ENCODE measurements at places on chromosomes 5 and 9.
A peak's percentile ranks its signal among the peaks of the same experiment; 100 is the strongest.

DNA sequence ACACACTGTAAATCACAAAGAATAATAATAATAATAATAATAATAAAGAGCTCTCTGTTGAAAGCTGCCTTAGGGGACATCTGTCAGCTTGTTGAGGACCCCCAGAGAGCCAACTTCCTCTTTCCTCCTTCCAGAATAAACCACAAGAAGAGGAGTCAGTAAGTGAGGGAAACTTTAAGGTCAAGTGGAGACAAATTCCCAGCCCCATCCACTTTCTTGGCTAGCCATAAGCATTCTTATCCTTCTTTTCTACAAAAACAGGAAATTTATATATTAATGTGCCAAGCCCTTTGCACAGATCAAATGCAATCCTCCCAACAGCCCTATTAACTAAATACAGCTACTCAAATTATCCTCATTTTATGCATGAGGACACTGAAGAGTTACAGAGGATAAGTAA is 9.4 kb upstream of the C5orf58 start:
- DNase-seq, result peak; percentile 5

DNA sequence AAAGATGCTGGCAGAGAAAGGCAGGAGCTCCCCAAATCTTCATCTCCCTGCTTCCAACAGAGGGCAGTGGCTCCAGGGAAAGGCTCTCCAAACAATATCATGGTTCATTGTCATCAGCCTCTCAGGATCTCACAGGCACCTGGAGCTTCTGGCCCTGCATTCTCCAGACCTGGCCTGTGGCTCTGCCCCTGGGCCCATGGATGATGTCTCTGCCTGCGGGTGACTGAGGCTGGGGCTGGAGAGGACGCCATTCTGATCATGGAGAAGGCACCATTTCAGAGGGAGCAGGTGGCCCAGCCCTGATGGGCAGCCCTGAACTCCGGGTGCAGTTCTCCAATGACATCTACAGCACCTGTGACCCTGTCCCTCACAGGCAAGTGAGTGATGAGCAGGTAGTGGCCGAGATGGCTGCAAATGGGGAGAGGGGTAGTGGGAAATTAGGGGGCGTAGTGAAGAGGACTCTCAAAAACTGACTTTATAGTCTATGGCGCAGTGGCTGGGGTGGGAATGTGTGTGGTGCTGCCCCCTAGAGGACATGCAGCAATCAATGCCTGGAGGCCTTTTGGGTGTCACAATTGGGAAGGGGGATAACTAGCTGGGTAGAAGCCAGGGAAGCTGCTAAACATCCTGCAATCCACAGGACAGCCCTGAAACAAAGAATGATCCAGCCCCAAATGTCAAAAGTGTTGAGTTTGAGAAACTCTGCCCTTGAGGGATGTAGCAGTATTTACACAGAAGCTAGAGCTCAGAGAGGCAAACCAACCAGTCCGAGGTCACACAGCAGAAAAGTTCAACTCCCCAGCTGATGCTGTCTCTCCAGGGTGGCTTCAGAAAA is 3.2 kb downstream of the SH3PXD2B start:
- DNase-seq, result no peak

GRCh38 chr5:123434796-123435195 is 11.6 kb upstream of the CEP120 start:
- no peak for DNase-seq

DNA sequence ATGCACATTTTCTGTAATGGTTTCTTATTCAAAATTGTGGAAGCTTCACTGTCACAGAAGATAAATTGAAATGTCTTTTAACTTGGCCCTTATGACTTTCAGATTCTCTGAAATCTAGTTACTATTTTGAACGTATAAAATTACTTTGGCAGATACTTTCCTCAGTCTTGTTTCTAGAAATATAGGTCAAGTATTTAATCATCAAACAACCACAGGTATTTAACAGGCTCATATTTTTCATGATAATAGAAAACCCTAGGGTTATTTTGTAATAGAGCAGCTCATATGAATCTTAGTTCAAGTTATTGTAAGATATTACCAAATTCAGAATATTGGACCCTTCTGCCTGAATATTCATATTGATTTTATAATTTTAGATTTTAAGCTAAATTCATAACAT is 236.0 kb upstream of the CDH18 start:
- DNase-seq, result no peak

DNA sequence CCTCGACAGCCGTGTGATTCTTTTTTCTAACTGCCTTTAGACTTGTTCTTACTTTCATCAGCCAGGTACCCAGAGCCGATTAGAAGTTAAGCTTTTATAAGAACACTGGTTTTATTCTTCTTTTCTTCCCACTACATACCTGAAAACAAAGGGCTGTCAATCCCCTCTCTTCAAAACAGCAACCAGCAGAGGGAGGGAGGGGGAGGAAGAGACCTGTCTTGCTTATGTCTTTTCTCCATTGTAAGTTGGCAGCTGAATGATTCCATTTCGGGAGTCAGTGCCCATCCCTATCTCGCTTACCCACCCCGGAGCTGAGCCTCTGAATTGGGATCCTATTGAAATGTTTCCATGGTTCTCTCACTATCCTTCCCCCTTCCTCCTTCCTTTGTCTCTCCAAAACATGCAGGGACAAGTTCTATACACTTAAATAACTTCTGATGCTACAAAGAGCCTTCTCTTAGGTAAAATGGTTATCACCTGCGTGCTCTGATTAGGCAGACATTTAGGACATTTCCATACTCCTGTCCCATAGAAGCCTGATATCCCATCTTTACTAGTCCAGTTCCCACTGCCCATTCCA is 83.9 kb upstream of the WWC1 start:
- DNase-seq, result no peak

DNA sequence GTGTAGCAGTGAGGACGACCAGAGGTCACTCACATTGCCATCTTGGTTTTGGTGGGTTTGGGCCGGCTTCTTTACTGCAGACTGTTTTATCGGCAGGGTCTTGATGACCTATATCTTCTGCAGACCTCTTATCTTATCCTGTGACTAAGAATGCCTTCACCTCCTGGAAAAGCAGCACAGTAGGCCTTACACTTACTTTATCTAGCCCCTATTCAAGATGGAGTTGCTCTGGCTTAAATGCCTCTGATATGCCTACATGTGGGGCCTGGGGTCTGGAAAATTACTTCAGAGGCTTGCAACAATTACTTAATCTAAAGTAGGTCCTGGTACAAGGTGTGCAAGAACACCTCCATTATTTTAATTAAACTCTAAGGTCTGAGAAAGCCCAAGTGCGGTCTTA is 86.9 kb upstream of the IL12B start:
- DNase-seq, result no peak

- no peak for DNase-seq
Observed at GRCh38 chr5:113157886-113158285, 181.3 kb downstream of the DCP2 start.

GRCh38 chr9:88732128-88732527 is 197.2 kb downstream of the NXNL2 start:
- no peak for DNase-seq

- DNase-seq, result no peak
Observed at GRCh38 chr5:97009212-97009898, 73.5 kb downstream of the LNPEP start.

GRCh38 chr9:89388084-89388867 is 70.0 kb downstream of the SECISBP2 start:
- no peak for DNase-seq

DNA sequence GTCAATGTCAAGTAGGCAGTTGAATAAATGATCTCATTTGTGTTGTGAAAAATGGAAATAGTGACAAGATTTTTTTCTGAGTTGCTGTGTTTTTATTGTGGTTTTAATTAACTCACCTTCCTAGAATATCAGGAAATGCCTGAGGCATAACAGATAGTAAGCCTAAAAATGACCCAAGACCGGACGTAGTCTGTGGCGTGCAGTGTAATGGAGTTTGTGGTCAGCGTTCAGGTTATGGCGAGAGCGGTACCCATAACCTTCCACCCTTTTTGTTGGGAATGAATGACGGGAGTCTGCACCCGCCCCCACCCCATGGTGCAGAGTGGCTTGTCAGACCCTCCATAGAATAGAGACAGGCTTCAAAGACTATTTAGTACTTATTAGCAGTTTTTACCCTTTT is 119.3 kb downstream of the GALNT10 start:
- no peak for DNase-seq

GRCh38 chr9:91163444-91163772 is 198.3 kb downstream of the AUH start:
- DNase-seq, result no peak

DNA sequence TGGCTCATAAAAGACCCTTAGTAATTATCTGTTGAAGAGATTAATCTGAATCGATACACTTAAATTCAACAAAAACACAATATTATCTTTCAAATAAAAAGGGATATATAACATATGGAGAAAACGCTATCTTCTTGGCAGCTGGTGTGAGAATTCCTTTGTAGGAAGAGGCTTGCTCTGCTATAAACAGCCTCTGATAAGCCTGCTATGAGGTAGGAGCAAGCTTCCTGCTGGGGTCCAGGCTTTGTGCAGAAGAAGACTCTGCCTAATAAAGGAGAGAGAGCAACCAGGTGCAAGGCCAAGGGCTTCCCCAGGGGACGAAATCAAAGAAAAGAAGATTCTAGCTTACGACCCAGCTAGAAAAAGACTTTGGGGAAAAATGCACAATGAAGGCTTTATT is 43.3 kb upstream of the SSBP2 start:
- DNase-seq, result no peak

- no peak for DNase-seq
Observed at GRCh38 chr5:608429-609370, 3.4 kb upstream of the CEP72 start.

DNA sequence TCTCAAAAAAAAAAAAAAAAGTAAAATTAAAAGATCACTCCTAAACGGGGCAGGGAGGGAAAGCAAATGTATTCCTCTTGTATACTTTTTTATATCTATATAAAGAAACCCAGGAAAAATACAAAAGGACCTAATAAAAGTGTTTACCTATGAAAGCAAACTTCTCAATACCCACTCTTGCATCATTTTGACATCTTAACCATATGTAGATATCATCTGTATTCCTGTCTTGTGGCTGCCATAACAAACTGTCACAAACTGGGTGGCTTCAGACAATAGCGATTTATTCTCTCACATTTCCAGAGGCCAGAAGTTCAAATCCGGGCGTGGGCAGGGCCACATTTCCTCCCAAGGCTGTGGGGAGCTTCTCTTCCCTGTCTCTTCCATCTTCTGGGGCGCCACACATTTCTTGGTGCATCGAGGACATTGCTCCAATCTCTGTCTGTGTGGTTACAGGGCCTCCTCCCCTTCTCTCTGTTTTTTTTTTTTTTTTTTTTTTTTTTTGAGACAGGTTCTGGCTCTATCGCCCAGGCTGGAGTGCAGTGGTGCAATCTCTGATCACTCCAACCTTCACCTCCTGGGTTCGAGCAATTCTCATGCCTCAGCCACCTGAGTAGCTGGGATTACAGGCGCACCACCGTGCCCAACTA is 58.4 kb upstream of the IL17B start:
- DNase-seq, result no peak

DNA sequence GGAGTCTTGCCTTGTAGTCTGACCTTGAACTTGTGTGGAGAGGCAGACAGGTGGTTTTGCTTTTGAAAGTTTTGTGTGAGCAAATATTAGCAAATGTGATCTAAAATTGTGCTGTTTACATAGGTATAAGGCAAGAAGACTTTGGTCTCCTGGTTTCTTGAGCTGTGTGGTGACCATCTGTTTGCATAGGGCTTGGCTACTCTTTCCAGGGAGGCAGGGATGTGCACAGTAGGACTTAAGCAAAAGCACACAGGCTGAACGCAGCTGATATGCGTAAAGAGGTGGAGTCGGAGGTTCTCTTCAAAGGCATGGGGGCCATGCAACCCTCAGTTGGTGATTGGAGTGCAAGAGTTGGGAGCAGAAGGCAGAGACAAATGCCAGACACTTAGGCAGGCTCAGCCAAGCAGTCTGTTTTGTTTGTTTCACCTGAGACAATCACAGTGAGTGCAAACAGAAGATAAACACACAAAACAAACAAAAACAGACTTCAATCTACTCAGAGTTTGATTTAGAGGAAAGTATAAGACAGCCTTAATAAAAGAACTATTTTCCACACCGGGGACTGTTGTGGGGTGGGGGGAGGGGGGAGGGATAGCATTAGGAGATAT is 744.2 kb downstream of the MTRR start:
- DNase-seq, result no peak

DNA sequence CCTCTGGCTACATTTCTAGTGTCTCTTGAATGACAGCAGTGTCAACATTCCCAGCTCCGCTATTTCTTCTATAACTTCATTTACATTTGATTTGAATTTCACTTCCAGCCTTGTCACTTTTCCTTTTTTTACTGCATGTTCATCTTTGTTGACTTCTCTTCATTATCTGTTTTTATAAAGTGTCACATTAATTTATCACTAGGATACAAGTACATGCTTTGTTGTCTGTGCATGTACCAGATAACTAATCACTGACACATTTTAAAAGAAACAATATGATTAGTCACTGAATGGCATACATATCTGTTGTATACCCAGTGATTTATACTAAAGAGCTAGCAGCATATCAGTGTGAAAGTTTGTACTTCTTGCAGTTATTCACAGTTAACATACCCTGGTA is 29.1 kb downstream of the ARSK start:
- no peak for DNase-seq

GRCh38 chr5:66620711-66621110 is 24.5 kb downstream of the MAST4 start:
- no peak for DNase-seq

DNA sequence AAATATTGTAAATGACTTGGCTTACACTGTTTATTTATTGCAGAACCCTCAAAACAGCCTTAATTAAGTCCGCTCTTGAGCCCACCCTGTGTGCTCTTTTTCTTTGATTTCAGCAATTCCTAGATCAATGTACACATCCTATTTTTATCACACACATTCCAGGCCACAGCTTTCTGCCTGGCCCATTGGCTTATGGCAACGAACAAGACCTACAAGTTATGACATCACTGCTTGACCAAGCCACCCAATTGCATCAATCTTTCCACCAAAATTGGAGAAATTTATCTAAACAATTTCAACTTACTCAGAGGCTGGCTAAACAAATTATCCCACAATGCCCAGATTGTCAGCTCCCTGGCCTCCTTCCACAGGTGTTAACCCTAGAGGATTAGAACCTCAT is 158.4 kb downstream of the CPLANE1 start:
- DNase-seq, result no peak

- peak; percentile 77 for DNase-seq
Observed at GRCh38 chr9:36625006-36625615, 52.4 kb downstream of the MELK start.

DNA sequence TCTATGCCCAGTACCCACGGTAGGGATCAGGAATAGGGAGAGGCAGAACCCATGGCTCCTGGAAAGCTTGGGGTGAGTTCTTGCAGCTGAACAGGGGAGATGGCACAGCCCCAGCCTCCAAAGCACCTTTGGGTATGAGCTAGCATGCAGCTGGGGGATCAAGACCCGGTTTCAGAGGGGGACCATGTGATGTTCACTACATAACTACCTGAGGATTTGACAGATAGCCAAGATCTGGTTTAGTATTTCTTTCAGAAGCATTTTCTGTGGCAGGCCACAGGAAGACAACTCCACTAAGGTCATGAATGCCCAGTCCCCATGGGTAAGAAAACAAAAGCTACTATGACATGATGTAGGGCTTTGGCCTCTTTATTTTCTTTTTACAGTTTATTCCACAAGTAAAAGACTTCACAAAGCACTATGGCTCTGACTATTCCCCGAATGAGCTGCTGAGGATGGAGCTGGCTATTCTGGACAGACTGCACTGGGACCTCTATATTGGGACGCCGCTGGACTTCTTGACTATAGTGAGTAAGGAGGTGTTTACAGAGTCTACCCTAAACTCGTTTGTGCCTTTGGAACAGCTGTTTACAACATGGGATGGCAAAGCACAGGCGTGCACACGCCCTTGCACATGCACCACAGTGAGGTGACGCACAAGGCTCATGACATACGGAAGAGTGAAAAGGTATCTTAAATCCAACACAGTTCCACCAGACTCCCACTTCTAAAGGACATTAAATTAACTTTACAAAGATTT is 3.4 kb downstream of the CCNI2 start:
- DNase-seq, result no peak
